ENCODE measurements at places on chromosomes 4 and X.

GRCh38 chrX:69117876-69118526 is 47.3 kb downstream of the PJA1 start:
- no peak for DNase-seq

GRCh38 chr4:170979736-170980135 is 833.5 kb upstream of the GALNTL6 start:
- no peak for DNase-seq

- DNase-seq = no peak
These were observed 437.5 kb upstream of the BOD1L1 start for GRCh38 chr4:14064984-14065383.

GRCh38 chrX:68363984-68364383 is 69.3 kb downstream of the OPHN1 start:
- no peak for DNase-seq

GRCh38 chrX:41087201-41087600 is 2.0 kb downstream of the USP9X start:
- no peak for DNase-seq

DNA sequence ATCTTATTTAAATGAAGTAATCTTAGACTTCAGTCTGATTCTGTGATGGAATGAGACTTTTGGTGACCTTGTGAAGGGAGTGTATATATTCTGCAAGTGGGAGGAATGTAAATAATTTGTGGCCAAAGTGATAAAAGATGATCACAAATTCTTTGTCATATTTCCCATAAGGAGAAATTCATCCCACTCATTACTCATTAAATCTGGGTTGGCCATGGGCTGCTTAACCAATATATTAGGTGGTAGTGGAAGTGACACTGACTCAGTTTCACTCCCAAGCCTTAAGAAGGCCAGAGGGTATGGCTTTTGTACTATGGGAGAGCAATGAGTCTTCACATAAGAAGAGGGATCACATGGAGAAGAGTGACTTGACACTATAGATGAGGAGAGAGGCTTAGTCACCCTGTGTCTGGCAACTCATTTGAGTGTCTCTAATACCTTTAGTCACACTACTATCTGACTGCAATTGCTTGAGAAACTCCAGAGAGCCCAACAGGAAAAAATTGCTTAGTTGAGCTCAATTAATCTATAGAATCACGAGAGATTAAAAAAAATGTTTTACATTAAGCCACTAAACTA is 408.2 kb upstream of the PITX2 start:
- DNase-seq = no peak

GRCh38 chrX:71225676-71226075 is 2.7 kb downstream of the GJB1 start:
- no peak for DNase-seq

DNA sequence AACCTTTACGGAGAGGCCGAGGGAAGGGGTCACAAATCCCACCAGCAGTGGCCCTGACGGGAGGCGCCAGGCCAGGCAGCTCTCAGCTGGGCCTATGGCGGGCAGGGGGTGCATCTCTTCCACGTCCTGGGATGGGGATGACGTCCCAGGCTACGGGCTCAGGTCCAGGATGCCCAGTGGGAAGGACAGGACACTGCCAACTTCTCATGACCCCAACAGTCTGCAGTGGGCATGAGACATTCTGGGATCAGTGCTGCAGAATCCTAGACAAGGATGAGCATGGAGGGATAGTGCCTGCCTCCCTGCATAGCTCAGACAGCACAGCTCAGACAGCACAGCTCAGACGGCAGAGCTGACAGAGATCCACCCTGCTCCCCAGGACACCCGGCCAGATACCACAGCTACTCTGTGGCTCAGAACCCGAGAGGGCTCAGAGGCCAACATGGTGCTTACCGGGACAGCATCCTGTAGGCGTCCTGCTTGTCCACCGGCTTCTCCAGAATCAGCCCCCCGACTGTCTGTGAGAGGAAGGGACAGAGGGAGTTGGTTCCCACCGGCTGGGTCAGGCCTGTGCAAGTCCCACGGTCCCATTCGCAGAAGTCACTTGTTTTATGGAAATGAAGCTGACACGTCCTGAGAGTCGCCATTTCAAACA is 17.3 kb downstream of the ASMTL start:
- no peak for DNase-seq

- DNase-seq = no peak
These were observed 22.3 kb downstream of the EFNB1 start for GRCh38 chrX:68851082-68851481.

GRCh38 chrX:58025979-58026378 is 115.7 kb upstream of the ZXDA start:
- no peak for DNase-seq

DNA sequence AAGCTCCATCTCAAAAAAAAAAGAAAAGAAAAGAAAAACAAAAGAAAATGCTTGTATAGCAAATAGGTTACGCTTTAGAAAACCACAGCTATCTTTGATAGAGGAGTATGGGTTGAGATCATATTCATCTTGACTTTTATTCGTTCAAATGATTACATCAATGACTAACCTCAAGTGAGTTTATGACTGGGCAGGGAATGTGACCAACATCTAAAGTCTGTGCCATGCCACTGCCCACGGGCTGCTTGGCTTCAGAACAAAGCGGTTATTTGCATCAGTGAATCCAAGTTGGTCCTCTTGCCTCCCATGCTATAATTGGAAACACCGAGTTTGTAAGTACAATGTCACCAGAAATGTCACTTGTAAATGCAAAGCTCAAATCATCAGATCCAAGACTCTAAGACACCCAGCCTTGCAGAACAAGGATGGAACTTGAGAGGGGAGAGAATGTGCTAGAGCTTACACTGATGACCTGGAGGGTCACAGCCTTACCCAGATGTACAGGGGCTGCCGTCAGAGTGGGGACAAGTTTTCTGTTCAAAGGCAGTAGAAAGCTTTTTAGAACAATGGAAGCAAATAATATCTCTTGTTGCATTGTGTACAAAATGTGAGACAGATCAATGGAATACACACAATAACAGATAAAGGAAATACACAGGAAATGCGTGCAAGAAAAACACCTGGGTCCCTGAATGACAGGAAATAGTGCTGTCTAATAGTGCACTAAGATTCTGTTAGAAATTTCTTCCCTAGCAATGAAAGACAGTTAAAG is 8.4 kb upstream of the OPN1LW start:
- DNase-seq = no peak

GRCh38 chrX:138886769-138887168 is 175.3 kb upstream of the FGF13 start:
- DNase-seq = no peak

- DNase-seq = no peak
These were observed 2750.2 kb downstream of the ARAP2 start for GRCh38 chr4:33494150-33494549.

GRCh38 chr4:2041239-2042130 is 17.6 kb upstream of the NAT8L start:
- peak; percentile 51 for DNase-seq

DNA sequence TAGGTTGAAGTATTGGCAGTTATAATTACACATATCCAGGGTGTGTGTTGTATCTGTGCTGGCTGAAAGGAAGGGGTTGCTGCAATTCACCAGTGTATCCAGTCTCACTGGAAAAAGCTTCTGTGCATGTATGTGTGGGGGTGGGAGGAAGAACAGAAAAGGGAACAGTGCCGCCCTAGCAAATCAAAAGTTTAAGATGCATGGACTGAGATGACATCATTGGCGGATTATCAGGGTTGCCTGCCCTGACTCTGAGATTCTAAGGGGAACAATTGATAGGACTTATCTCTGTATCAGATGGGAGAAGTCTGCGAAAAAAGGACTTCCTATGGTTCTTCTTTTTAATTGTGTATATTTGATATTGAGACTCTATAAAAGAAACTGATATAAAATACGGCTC is 3.5 kb downstream of the SLC25A43 start:
- DNase-seq = no peak

DNA sequence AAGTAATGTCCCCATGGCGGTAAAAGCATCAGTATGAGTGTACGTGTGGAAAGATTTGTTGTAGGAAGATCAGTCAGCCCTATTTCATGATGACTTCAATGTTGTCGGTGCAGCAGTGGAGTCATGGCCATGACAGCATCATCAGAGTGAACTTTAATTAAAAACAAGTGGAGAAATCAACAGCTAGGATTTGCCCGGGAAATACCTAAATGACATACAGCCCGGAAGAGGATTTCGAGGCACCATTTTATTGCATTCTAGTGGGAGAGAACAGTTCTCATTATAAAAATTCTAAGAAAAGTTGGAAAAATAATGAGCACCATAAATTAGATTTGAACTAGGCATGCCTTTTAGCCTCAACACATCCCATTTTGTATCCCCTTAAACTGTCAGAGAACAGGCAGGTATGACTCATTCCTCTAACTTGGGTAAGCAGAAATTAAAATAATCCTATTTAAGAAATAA is 170.1 kb downstream of the SHROOM3 start:
- DNase-seq = no peak

GRCh38 chr4:138892483-138893407 is 122.8 kb upstream of the NOCT start:
- DNase-seq = no peak

- no peak for DNase-seq
These were observed 65.4 kb downstream of the SPRY1 start for GRCh38 chr4:123462007-123462406.

GRCh38 chr4:27293831-27294230 is 433.2 kb downstream of the STIM2 start:
- no peak for DNase-seq

- DNase-seq = no peak
These were observed 19.2 kb downstream of the PI4K2B start for GRCh38 chr4:25253071-25253445.

GRCh38 chr4:166827167-166827566 is 407.1 kb downstream of the SPOCK3 start:
- no peak for DNase-seq

DNA sequence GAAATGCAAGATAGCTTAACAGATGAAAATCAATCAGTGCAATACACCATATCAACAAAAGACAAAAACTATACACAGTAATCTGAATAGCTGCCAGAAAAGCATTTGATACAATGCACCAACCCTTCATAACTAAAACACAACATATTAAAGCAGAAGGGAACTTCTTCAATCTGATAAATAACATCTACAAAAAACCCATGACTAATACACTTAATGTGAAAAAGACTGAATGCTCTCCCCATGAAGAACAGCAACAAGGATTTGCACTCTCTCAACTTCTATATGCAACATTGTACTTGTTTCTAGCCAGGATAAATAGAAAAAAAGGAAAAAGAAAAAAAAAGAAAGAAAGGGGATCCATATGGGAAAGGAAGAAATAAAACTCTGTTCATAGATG is 139.7 kb downstream of the RBM47 start:
- no peak for DNase-seq

GRCh38 chr4:80610199-80610598 is 274.7 kb downstream of the CFAP299 start:
- DNase-seq = no peak

- no peak for DNase-seq
These were observed 28.8 kb downstream of the ATXN3L start for GRCh38 chrX:13290891-13291614.

DNA sequence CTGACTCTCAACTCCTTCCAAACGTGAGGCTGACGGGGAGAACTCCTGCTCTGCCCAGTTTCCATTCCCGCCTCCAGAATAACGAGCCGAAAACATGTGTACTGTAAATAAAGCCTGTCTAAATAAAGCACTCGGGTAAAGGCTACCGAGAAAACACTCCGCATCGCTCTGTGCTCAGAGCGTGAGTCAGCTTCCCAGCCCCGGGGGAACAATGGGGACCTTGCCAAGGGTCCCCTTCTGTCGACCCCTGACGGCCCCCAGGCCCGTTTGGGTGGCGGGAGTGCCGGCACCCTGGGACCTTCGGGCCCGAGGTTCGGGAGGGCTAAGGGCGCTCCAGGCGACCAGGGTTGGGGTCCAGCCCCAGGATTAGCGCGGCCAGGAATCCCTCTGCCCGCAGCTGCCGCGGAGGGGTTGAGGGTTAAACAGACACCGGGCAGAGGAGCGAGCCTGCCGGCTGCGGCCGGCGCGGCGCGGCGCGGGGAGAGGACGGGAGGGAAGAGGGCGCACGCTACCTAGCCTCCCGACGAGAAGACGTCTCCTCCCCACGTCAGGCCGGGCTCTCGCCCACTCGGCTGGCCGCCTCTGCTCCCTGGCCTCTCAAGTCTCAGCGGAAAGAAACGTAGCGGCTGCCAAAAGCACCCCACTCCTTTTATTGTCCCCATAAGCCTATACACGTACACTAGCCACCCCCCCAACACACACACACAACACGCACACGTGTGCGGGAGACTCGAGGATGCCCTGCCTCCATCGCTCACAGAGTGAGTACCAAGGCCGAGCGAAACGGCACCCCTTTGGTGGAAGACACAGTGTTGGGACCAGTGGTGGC is 85.5 kb downstream of the BCOR start:
- no peak for DNase-seq

- DNase-seq = no peak
These were observed 53.4 kb downstream of the CASP6 start for GRCh38 chr4:109649872-109650271.

DNA sequence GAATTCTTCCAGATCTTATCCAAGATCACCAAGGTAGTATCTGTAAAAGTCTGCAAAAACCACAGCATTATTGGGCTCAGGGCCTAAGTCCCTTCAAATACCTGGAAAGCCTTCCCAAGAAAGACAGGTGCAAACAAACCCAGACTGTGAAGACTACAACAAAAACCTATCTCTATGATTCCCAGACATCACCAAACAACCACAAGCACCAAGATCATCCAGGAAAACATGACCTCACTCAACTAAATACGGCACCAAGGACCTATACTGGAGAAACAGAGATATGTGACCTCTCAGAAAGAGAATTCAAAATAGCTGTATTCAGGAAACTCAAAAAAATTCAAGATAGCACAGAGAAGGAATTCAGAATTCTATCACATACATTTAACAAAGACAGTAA is 15.3 kb downstream of the TCEAL1 start:
- no peak for DNase-seq

DNA sequence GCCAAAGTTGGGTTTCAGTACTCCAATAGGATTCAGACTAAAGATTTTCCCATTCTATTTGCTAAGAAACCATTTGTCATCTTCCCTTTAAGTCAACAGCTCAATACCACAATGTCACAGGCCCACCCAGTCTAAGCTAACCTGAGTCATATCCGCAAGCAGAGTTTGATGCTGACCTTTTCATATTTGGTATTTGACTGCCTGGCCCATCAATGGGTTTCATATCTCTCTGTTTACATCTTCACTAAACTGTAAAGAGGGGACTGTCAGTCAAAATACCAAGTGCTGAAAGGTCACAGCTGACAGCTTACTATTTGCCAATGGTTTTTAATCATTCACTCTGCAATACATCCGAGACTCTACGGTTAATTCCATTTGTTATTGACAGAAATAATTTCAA is 707.5 kb upstream of the ACTRT1 start:
- DNase-seq = no peak

DNA sequence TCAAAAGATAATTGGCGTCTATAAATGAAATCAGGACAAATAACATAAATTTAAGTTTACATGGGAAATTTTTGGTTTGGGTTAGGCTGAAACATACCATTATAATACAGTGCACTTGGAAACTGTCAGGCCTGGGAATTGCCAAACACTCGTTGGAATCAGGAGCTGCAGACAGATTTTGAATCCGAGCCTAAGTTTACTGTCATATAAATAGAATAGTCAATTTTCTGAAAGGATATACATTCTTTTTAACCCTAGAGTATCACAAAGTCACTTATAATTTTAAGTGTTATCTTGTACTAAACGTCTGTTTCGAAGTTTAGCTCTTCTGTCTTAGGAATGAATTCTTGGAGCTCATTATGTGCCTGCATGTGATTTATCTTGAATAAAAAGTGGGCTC is 234.1 kb downstream of the VEGFC start:
- no peak for DNase-seq
